Calu3 (cell line): ENCODE measurements at places on chromosomes 6 and 20. TPM values are rescaled to one million over a fixed set of nuclear protein-coding genes. Genes with fewer than 3 reads are reported as not detected.

The TINAG gene
- 12.6 and 17.4 TPM in 2 replicates for total RNA-seq

The FAM217A gene
- total RNA-seq: not detected in 2 replicates

The HCRTR2 gene
- total RNA-seq: not detected in 2 replicates

The PPP1R3G gene
- 0.07 and 0.20 TPM in 2 replicates for total RNA-seq

DNA sequence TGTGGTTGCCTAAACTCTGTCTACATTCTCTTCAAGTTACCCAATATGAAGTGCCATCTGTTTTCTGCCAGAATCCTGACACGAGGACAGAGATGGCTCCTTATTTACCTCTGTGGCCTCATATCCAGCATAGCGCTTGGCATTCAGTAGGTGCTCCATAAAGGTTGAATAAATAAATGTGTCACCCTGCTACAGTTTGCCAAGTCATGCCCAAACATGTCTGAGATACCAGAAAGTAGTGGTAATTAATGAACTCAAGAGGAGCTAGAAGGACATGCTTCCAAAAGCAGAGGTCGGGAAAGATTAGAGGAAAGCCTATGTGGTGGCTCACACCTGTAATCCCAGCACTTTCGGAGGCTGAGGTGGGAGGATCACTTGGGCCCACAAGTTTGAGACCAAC, 30.9 kb upstream of the E2F3 start:
- no peaks in the 10 kb centered on the region for H3K4me1 ChIP-seq
- H3K27me3 ChIP-seq: no peaks in the 10 kb centered on the region
- H3K4me3 ChIP-seq: no peak overlapping the region
- no peak for DNase-seq
- H3K27ac ChIP-seq: no peak overlapping the region
- H3K36me3 ChIP-seq: no peaks in the 10 kb centered on the region

- H3K4me3 ChIP-seq: no peak overlapping the region
- no peak overlapping the region for H3K27ac ChIP-seq
- H3K4me1 ChIP-seq: no peaks in the 10 kb centered on the region
- H3K27me3 ChIP-seq: no peaks in the 10 kb centered on the region
Observed at GRCh38 chr6:80356000-80356399, 249.5 kb downstream of the BCKDHB start.

GRCh38 chr6:13922750-13923149, 2.0 kb upstream of the RNF182 start:
- H3K27ac ChIP-seq: no peak overlapping the region
- peaks cover 10% of the 10 kb centered on the region for H3K36me3 ChIP-seq
- no peak overlapping the region for H3K4me3 ChIP-seq
- H3K27me3 ChIP-seq: peaks cover 30% of the 10 kb centered on the region
- H3K4me1 ChIP-seq: peaks cover 6% of the 10 kb centered on the region

- DNase-seq: no peak
- no peak overlapping the region for H3K4me3 ChIP-seq
- no peaks in the 10 kb centered on the region for H3K36me3 ChIP-seq
- H3K4me1 ChIP-seq: no peaks in the 10 kb centered on the region
Observed at GRCh38 chr6:121682666-121683065, 247.2 kb downstream of the GJA1 start.

GRCh38 chr6:2503816-2504494, 246.8 kb downstream of the MYLK4 start:
- H3K4me1 ChIP-seq: peaks cover 9% of the 10 kb centered on the region
- no peak overlapping the region for H3K4me3 ChIP-seq
- H3K36me3 ChIP-seq: no peaks in the 10 kb centered on the region
- no peak for DNase-seq

GRCh38 chr6:162852192-162852591, 124.4 kb downstream of the PACRG start:
- H3K4me3 ChIP-seq: no peak overlapping the region
- DNase-seq: no peak
- H3K4me1 ChIP-seq: peaks cover 5% of the 10 kb centered on the region
- H3K27me3 ChIP-seq: no peaks in the 10 kb centered on the region
- no peak overlapping the region for H3K27ac ChIP-seq

- DNase-seq: no peak
- H3K36me3 ChIP-seq: no peaks in the 10 kb centered on the region
- no peaks in the 10 kb centered on the region for H3K4me1 ChIP-seq
Observed at GRCh38 chr6:143961066-143961465, 47.0 kb downstream of the PLAGL1 start.

DNA sequence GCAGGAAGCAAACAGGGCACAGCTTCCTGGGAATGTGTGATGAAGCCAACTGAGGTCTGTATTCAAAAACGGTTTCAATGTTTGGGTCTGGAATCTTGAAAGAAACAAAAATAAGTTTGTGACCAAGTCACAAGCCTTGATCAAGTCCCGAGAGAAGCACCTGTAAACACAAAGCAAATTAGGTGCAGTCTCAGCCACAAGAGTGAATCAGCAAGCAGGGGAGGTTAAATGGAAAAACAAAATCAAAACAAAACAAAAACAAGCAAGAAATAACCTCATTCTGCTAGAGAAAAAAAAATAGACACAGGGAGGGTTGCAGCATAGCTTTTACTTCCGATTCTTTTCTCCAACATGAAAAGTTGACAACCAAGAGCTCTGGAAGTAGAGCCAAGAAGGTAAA, 201.7 kb downstream of the CLIC5 start:
- no peaks in the 10 kb centered on the region for H3K36me3 ChIP-seq
- H3K4me1 ChIP-seq: no peaks in the 10 kb centered on the region
- no peak overlapping the region for H3K4me3 ChIP-seq
- peaks cover 87% of the 10 kb centered on the region for H3K27me3 ChIP-seq
- no peak overlapping the region for H3K27ac ChIP-seq
